ENCODE measurements at places on chromosomes 2 and 18.
A peak's percentile ranks its signal among the peaks of the same experiment; 100 is the strongest.

GRCh38 chr2:160372010-160372356 lies 121.6 kb downstream of the RBMS1 start:
- DNase-seq = no peak

DNA sequence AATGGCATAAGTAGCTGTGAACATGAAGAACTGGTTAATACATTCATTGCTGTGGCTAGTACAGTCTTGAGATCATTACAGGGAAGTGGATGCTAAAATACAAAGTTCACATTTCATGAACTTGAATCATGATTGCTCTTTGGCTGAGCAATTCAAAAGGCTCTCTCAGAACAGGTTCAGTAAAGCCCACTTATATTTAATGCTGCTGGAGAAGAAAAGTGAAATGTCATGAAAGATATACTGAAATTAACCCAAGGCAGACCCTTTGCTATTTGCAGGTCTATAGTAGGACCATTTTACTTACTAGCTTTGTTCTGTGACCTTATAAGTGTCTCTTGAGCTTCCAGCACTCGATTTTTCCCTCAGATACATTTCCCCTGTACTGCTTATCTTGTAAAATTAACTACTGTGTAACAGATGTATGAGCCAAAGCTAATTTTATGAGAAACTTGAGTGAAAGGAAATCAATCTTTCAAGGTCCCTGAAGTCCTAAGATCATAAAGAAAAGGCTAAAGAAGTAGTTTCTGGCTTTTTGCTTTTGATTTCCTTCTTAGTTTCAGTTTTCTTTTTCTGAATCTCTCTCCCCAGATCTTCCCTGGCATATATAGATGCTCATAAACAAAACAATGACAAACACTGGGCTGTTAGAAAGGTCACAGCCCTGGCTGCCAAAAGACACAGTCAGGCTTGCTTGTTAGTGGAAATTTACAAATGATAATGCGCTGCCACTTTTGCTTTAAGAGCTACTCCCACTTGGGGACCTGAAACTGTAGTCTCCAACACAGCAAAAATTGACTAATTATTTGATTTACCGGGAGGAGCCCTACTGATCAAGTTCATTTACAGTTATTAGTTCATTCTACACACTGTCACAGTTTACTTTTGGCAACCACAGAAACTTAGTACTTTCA lies 132.7 kb upstream of the XPO1 start:
- no peak for DNase-seq

DNA sequence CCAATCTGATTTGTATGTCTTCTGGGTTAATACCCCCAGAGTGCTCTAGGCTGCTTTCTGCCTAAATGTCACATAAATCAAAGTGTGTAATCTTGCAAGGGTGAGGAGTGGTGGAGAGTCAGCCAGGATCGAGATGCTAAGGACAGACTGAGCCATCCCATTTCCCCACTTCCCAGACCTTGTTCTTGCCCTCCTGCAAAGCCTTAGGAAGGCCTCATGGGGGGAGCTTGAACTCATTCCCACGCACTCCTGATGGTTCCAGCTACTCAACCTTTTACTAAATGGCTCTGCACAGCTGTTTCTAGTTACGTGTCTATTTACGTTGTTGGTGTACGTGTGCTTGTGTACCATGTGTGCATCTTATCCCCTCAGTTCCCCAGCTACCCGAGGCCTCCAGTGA lies 423.6 kb upstream of the TNP1 start:
- DNase-seq = no peak

GRCh38 chr2:173648816-173649215 lies 294.1 kb downstream of the CDCA7 start:
- no peak for DNase-seq

GRCh38 chr18:77141401-77142118 lies 9.0 kb upstream of the MBP start:
- no peak for DNase-seq

GRCh38 chr2:143559147-143559546 lies 429.9 kb downstream of the ARHGAP15 start:
- DNase-seq = no peak

GRCh38 chr2:213036836-213037235 lies 114.6 kb downstream of the IKZF2 start:
- DNase-seq = no peak

DNA sequence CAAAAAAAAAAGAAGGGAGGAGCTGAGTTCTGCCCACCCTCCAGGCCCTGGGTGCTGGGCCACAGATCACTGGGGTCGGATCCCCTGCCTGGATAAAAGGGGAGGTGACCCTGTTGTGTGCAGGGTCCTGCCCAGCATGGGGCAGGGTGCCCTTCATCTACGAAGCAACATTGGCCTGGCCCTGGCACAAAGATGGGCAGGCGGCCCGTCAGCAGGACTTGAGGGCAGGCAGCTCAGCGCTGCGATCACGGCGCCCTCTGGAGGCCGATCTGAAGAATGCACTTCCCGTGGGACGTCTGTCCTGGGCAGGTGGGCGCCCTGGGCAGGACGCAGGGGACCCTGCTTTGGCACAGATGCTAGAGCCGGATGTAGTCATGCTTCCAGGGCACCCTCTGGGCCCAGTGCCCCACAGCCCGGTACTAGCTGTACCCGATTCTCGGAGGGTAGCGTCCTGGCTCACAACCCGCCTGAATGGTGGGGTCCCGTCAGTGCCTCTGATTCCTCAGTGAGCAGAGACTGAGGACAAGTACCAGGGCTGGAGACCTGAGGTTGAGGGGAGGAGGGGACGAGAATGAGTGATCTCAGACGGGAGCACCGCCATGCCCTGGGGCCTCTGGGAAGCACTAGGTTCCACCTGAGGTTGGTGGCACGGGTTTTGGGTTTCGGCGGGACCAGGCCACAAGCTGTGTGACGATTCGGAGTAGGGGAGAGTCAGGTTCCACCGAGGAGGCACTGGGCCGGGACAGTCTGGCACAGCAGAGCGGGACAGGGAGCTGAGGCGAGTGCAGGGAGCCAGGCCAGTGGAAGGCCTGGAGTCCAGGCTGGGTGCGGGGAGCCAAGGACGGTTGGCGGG lies 18.0 kb downstream of the ARID5A start:
- DNase-seq = no peak

- DNase-seq = no peak
Measured at GRCh38 chr2:157315901-157316300, 9.7 kb downstream of the ERMN start.

- no peak for DNase-seq
Measured at GRCh38 chr18:24231773-24232735, 93.2 kb downstream of the CABYR start.

DNA sequence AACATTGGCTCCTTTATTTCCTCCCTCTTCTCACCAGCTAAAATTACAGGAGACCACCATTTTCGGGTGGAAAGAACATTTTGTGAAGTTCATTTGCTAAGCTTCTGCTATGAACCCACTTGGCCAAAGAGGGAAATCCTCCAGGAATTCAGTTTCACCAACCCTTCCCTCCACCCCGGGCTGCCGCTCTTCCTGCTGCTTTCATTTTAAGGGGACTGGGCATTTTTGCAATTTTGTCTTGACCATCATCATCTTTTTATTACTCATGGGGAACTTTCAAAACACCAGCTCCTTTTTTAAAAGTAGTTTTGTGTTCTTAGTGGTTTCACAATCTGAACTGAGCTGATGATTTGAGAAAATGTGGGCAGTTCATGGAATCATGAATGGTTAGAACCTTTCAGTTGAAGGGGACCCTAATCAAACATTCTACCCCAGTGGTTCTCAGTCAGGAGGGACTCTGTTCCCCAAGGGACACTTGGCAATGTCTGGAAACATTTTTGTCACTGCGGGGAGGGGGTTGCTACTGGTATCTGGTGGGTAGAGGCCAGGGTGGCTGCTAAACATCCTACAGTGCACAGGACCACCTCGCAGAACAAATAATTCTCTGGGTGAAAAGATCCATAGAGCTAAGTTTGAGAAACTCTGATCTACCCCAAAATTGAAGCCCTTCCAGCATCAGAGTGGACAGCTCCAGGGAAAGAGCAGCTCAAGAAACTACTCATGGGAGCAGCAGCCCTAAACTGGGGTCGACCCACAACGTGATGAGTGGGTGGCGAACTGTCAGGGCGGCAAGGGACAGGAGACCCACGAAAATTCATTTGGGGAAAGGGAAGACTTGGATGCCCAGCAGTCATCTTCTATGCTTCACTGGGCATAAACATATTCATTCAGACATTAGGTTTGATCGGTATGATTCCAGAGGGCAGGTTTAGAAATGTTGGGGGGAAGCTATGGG lies 92.9 kb downstream of the ACKR3 start:
- no peak for DNase-seq

DNA sequence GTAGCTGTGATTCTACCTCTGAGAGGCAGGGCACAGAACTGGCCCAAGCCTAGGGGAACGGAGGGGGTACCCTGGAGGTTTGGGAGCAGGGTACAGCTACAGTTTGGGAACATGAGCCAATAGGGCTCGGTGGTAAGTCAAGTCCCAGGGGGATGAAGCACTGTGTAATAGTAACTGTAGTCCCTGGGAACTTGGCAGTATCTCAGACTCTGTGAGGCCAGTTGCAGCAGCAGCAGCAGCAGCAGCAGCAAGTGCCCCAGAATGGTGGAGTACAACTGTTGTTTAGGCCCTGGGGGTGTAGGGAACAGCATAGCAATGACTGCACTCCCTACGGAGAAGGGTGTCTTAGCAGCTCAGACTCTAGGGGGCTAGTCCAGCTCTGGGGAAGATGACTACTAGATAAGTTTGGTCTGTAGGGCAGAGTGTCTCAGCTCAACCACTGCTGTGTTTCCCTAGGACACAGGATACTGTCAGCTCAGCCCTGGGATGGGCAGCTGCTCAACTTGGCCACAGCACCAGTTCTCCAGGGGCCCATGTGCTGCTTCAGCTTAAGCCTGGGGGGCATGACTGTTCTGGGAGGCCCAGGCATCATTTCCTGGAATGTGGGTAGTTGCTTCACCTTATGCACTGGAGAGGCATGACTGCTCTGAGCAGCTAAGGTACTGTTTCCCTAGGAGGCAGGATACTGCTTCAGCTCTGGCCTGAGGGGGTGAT lies 20.5 kb downstream of the CARF start:
- no peak for DNase-seq

- DNase-seq = no peak
Measured at GRCh38 chr2:240921311-240921994, 15.3 kb downstream of the CROCC2 start.

DNA sequence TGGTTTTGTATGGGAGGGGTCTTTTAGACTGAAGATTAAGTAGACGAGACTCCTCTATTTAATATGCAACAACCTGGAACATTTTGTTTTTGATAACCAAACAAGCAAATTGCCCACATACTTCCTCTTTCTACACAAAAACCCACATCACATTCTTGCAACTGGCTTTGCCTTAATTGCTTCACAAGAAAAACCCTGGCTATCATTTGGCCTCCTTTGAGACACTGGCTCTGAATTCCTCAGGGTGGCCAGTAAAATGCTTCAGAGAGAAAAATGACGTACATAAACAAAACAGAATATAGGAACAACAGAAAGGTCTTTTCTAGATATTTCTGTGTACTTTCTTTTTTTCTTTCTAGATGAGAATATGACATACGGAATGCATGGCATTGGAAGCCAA lies 103.0 kb downstream of the TRIB2 start:
- peak; percentile 48 for DNase-seq

DNA sequence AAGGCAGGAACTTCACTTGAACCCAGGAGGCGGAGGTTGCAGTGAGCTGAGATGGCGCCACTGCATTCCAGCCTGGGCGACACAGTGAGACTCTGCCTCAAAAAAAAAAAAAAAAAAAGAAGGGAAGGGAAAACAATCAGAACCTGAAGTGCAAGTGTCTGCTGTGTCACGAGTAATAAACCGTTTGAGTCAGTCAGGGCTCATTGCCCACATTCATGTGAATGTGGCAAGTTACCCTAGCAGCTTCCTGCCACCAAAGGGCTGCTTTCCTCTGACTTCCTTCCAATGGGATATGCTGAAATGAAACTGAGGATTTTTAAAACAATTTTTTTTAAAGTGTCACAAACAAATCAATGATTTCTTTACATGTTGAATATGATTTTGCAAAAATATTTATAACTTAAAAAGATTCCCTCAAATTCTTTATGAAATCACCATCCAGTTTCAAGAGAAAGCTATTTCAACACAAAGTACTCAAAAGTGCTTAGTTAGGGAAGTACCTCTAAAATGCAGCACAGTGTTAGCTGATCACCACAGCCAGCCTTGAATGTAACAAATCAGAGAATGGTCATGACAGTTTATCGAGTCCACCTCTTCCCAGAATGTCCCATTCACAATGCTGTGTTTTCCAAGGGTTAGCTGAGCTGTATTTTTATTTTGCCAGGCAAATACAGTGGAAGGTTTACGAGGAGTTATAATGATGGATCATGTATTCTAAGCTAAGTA lies 36.4 kb downstream of the WDSUB1 start:
- DNase-seq = peak; percentile 95

DNA sequence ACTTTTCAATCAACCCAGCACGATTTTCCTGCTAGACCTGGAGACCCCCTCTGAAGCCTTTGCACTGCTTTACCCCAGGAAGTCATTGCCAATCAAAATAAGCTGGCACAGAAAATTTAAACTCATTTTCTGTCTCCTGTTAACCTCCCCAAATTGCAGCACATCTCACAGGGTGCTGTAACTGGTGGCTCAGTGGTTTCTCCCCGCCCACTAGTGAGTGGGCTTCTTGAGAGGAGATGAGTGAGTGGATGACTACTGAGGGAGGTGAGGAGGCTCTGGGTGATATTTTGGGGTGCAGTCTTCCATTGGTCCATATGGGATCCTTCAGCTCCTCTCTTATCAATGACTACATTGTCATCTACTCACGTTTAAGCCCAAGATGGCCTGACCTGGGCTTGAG lies 239.8 kb upstream of the HS6ST1 start:
- DNase-seq = no peak

DNA sequence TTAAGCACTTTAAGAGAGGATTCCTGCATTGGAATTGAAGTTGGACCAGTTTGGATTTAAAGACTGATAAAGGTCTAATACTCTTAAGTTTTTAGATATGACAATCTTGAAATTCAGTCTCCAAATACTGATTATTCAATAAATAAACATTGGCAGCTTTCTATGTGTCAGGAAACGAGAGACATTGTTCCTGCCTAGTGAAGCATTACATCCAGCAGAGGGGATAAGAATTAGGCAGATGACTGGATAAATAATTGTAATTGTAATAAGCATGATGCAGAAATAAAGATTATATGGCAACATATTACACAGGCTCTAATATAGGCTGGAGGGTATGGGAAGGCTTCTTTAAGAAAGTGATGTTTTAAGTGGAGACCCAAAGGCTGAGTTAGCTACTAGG lies 226.5 kb upstream of the MMADHC start:
- no peak for DNase-seq

DNA sequence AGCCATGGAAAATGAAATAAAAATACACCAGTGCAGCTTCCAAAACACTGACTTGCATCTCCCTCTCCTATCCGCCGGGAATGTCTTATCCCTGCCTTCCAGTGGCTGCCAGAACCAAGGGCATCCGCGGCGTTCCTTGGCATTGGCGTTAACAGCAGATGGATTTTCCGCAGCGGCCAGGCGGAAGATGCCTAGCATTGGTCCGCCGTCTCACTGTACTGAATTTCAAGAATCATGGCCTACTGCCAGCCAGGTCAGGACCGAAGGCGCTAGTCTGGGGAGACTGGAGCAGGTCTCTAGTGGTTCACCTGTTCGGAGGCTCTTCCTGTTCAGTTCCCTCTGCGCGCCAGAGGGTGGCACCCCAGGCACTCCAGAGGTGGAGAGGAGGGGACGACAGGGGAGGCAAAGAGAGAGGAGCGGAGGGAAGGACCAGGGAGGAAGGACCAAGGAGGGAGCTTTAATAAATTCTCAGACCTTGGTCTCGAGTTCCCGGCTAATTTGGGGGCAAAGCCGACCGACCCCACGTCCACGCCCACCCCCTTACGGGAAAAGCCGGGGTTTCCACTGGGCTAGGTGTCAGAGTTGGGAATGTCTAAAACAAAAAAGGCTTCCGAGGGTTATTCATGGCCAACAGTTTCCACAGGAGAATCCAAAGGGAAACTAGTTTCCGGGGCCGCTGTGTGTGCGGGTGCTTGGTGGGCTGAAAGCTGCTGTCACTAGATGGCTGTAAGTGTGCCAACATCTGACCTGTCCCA lies 3.7 kb upstream of the BCL2L11 start:
- peak; percentile 45 for DNase-seq

Measured in GF-D8 (cell line).